ENCODE measurements at places on chromosomes 11 and 22.

DNA sequence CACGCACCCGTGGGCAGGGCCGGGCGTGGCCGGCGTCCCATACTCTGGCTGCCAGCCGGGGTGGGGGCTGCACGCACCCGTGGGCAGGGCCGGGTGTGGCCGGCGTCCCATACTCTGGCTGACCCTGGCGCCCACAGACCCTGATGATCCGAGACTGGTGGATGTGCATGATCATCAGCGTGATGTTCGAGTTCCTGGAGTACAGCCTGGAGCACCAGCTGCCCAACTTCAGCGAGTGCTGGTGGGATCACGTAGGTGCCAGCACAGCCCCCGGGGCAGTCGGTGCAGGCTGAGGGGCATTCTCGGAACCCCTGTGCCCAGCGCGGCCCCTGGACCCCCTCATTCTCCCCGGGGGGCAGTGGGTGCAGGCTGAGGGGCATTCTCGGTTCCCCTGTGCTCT, 19.0 kb downstream of the RNH1 start:
- no peak for DNase-seq

DNA sequence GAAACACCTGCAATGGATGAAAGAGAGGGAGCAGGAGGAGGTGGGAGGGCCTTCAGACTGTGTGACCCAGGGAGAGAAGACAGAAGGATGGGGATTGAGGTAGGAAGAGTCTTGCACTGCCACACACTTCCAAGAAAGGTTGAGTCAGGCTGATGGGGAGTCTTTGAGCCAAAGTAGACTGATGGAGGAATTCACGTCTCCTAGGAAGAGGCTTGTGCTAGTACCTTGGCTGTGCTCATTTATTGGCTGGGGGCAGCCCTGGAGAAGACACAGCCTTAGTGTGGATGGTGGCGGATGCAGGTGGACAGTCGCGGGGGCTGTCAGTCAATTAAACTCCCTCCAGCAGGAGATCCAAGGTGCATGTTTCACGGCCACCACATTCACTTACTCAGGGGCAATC, 16.2 kb upstream of the ACCSL start:
- no peak for DNase-seq

DNA sequence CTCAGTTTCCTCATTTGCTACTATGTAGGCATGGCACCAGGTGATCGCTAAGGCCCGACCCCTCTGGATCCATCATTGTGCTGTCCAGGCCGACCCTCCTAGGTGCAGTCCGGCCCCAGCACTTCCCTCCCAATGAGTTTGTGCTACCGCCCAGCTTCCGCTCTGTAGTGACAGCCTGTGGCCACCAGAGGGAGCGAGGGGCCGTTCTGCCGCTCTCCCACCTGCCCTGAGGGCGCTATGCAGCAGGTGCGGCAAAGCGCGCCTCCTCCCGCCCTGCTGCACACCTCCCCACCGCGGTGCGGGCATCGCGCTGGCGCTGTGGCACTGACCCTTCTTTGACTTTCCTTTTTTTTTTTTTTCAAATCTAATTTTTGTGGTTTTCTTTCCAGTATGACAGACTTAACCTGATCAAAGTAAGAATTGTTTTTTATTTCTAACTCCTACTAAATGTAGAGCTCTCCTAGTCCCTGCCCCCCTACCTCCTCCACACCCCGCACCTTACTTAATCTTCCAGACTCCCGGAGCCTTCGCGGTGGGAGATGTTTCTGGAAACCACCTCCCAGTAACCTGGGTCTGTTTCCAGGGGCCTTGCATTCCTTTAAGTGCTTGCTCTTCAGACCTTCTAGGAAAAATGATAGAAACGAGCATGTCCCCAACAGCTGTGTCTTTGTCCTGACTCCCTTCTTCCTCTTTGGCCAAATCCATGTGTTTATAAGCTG, 73.7 kb downstream of the SCN3B start:
- no peak for DNase-seq

DNA sequence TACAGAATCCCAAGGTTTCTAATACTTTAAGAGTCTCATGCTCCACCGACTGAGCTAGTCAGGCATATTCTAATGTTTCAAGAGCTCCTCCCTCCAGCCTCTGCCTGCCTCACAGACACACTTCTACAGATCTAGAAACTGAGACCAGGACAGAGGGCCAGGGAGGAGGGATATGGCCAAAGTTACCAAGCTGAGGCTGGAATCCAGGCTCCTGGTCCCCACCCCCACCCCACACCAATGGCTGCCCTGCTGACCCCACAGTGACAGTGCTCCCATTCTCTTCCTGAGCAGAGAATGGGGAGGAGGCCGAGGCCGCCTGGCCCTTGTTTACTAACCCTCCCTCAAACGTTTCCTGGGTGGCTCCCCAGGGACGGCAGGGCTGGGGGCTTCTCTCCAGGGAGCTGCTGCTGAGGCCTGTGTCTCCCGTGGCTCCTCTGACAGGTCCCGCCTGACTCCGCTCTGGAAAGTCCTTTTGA, 2.2 kb downstream of the PLEKHB1 start:
- DNase-seq: no peak

DNA sequence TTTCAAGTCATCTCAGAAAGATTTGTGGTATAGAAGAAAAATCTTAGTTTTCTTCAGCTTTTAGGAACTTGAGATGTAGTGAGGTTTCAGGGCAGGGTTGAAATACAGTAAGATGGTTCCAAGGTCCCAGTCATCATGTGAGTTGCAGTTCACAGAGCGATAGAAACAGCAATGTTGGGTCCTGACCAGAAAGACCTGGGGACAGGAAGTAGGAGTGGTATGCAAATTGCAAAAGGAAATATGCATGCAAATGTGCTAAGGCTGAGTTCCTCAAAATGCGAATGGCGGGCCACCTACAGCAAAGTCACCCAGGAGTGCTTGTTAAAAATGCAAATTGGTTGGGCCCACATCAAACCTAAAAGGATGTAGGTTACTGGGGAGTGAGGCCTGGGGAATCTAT, 1032.7 kb upstream of the TENM4 start:
- no peak for DNase-seq

- DNase-seq: no peak
These were observed 214.2 kb downstream of the LARGE1 start for GRCh38 chr22:33706100-33706499.

GRCh38 chr11:36306888-36307287, 10.8 kb downstream of the PRR5L start:
- DNase-seq: no peak

GRCh38 chr22:29316141-29316828, 788 bp upstream of the RASL10A start:
- DNase-seq: no peak

DNA sequence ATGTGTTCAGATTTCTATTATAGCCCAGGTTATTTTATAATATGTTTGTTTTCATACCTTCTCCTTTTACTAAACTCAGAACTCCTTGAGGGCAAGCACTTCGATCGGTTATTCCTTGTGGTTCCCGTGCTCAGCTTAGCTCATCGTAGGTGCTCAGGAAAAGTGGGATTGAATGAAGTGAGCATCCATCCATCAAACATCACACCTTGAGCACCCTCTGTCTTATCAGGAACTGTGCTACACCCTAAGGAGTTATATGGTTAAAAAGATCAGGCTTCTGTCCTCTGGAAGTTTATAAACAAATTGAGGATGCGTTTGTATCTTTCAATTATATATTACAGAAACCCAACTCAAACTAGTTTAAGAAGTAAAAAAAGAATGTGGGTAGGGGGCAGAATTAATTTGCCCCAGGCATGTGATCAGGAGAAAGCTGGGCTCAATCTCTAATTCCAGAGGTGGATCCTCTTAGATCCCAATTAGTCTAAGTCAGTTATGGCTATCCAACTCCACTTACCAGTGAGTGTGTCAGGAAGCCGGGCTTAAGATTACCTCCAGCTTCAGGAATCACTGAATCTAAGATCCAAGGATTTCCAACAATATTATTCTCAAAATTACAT, 59.9 kb upstream of the RRAS2 start:
- no peak for DNase-seq

- DNase-seq: no peak
These were observed 18.9 kb downstream of the GDPD5 start for GRCh38 chr11:75506827-75507226.

GRCh38 chr11:2090172-2091111, 48.7 kb downstream of the IGF2 start:
- DNase-seq: peak; percentile 42

Measured in right atrium auricular region (tissue), 2 donors.